ENCODE measurements at places on chromosomes 2 and 18. TPM values are rescaled to one million over a fixed set of nuclear protein-coding genes. Genes with fewer than 3 reads are reported as not detected.

Gene FAP
- 2.2 TPM for total RNA-seq

Gene DCDC2C
- total RNA-seq = not detected

Gene RFTN2
- 11.9 TPM for total RNA-seq

Gene MTIF2
- 13.8 TPM for total RNA-seq

GRCh38 chr2:44130441-44130840, 38.2 kb upstream of the PPM1B start:
- no peak for DNase-seq

- DNase-seq = no peak
Measured at GRCh38 chr2:124261456-124261855, 236.4 kb downstream of the CNTNAP5 start.

- no peak for DNase-seq
Measured at GRCh38 chr18:25974630-25975077, 115.8 kb downstream of the SS18 start.
